ENCODE measurements at places on chromosomes 4 and X.

DNA sequence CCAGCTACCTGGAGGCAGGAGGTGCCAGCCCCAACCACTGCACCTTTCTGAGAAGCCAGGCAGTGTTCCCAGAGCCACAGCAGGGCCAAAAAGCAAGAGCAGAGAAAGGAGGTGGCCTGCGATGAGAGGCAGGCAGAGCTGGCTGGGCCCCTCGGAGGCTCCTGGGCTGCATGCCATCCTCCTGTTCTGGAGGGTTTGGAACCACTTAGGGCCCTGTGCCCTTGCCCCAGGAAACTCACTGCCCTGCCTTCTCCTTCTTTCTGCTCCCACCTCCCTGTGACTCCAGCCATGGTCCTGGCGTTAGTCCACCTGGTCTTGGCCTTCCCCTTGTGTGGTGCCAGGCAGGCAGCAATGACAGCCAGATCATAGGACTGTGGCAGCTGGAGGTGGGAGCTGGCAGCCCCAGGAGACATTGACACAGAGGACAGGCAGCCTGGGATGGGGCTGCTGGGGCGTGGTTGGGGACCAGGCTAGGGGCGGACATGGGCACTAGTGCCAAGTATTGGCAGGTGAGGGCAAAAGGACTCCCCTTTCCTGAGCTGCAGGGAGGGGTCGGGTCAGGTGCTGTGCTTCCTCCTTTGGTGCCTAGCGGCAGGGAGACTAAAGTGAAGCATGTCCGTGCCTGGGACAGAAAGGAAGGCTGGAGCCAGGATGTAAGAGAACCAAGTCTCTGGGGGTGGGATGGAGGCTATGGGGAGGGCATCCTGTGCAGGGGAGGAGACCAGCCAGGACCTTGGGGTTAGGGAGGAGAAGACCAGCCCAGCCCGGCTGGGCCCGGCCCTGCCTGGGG lies 1.4 kb downstream of the APLN start:
- no peak for DNase-seq

DNA sequence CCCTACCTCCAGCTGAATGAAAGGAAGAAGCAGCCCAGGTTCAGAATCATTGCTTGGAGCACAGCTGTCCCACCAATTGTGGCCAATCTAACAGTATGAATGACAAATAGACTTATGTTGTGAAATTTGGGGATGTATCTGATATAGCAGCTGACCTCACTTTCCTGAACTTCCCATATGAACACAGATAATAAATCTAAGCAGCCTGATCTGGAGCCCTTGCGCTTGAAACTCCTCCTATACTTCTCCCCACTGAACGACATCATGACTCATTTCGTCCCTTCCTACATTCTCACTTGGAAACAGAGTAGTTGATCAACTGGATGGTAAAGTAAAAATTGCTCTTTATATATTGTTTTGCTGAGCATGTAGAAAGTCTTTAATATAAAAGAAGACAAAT lies 24.2 kb upstream of the AMELX start:
- no peak for DNase-seq

DNA sequence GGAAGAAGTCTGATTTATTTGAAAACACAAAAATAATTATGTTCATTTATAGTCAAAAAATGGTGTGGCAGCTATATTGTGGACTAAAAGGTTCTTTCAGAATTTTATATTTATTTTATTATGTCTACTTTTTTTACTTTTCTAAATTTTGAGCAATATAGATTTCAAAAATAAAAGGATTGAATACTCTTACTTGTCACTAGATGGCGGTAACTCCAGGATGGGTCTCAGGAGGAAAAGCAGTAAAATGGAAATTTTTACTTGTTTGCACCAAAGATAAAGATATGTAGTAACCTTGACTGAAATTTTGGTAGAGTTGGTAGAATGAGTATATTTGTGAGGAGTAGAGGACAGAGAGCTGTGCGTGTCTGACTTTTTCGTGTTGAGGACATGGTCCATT lies 14.5 kb upstream of the DACH2 start:
- DNase-seq = no peak

GRCh38 chr4:139734201-139734874 lies 68.7 kb downstream of the MGST2 start:
- DNase-seq = no peak

DNA sequence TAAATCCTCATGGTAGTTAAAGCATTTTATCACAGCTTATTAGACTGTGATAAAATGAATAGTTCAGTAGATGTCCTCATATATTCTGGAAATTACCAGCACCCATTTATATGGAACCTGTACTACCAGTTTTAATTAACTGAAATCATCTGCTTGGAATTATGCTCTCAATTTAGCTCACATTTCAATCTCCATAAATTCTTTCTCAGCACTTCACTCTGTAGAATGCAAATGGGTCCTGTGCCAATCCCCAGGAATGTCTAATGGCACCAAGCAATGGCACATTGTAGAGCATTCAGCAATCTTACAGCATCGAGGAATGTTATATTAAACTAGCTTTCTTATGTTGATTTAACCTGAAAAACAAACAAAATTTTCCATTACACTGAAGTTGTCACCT lies 355.1 kb downstream of the PDHA2 start:
- no peak for DNase-seq

- peak; percentile 42 for DNase-seq
Observed at GRCh38 chr4:90357117-90357710, 230.0 kb downstream of the CCSER1 start.

DNA sequence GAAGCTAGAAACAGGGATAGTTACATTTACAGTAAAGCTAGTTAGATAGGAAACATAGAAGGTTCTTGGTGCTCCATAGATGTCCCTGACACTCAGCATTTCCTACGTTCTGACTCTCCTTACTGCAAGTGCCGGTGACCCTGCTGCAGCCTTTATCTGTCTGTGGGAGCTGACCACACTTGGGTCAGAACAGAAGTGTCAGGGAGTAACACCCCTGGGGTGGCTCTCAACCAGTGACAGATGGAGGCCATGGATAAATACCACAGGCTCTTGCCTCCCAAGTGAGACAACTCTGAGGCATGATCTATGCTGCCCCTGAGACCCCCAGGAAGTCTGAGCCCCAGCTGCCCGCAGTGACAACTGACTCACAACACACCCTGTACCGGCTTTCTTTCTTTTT lies 69.8 kb downstream of the ANXA3 start:
- DNase-seq = no peak

GRCh38 chrX:83508526-83509253 lies 600 bp downstream of the POU3F4 start:
- DNase-seq = no peak

GRCh38 chrX:124518885-124519284 lies 172.5 kb downstream of the SH2D1A start:
- no peak for DNase-seq

GRCh38 chrX:151896734-151897474 lies 15.8 kb upstream of the MAGEA4 start:
- DNase-seq = peak; percentile 30

DNA sequence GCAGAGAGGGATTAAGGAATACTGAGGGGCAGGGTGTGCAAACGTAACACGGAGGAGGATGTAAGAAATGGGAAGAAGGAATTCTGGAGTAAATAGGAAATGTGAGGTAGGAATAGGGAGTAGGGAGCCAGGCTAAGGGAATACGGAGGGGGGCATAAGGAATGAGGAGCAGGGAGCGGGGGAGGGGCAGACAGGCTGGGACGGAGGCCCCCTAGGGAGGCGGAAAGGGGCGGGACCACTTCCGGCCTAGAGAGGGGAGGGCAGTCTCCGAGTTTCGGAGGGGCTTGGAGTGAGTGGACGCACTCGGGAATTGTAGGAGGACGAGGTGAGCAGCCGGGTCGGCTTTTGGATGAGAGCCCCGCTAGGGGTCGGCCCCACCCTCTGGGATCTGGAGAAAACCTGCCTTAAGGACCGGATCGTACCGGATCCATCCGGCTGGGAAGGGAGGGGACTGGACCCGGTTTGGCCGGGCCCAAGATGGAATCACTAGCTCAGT lies 612 bp downstream of the MAGED2 start:
- DNase-seq = peak; percentile 12

DNA sequence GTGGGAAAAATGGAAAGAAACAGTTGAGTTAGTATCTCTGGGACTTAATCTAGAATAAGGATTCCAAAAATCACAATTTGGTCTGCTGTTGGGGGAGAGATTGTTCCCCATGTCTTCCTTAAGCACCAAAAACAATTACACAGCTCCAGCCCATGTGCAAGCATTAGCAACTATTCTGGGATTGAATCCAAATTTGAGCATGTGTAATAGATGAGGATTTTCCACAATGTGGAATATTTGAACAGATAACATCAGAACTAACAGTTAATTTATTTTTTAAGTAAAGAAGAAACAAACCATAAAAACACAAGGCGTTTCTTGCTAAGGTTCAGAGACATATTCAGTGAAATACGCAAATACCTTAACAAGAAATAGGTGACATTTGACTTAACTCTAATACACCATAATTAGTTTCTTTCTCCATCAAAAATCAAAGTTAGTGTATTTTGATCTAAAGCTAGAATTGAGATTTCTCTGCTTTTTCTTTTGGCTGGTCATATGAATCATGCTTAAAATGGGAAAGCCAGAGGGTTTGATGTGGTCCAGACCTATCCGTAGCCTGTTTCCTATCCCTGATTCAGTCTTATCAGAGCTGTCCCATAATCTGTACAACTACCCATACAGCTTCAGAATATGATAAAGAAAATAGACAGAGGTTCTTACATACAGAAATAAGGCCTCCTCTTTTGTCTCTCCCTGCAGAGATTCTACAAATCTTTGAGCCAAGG lies 413.4 kb downstream of the PACRGL start:
- no peak for DNase-seq

DNA sequence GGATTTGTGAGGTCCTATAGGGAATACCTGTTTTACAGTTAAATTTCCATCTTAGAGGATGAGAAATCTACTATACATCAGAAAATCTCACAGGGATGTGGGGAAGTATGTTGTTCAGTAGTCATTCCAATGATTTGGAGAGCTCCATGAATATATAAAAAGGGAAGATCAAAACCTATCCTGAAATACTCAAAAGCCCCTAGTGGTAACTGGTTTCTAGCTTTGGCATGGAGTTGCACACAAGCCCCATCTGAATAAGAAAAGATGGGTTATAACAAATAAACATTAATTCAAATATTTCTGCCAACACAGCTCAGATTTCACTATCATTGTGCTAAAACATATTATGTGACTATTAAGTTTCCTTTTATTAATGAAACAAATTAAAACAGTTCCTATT lies 101.6 kb downstream of the FBXO8 start:
- no peak for DNase-seq

DNA sequence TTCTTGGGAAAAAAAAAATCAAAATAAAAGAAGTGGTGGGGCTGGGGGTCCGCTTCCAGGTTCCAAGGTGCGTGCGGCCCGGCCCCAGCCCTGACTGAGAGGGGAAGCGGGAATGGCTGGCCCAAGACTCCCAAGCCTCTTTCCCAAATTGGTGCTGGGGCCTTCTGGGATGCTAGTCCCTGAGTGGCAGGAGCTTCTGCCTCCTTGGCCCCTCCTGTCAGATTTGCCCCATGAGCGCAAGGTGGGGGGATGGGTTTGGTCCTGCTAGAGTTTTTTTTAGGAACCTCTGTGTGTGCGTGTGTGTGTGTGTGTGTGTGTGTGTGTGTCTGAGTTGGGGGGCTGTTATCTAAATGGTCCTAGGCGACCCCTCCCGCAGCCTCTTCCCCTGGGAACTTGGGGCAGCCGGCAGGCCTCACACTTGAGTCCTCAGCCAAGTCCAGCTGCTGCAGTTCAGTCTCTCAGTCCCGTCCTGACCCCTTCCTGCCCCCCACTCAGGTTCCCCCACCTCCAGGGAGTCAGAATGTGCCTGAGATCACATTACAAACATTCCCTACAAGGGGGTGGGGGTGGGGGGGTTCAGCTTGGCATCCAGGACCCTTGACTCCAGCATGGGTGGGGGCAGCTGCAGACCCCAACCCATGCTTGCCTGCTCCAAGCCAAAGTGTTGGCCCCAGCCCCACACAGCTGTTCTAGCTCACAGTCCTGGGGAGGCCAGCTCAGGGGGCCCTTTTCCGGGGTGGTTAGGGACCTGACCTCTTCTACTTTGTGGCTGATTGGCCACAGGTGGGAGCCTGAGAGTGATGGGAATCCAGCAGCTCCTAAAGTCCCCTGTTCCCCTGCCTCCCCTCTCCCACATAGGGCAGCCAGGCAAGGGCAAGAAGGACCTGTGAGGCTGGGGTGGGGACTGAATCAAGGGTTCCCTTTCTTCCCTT lies 4.0 kb downstream of the EFNB1 start:
- DNase-seq = no peak

DNA sequence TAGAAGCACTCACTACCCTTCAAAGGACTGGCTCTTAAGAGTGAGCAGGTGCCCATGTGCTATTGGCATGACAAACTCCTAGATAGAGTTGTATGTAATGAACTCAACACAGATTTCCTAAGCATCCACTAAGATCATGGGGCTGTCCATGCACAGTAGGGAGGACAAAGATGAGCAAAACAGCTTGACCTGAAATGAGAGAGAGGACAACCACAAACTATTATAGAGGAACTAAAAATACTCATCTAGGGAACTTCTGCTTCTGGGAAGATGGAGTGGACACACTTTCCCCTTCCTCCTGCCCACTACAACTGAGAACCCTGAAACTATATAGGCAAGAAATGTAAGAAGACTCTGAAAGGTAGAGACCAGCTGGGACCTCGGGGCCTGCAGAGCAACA lies 20.8 kb upstream of the TMEM128 start:
- no peak for DNase-seq

- DNase-seq = peak; percentile 39
Observed at GRCh38 chr4:176380352-176381157, 60.8 kb downstream of the SPCS3 start.

DNA sequence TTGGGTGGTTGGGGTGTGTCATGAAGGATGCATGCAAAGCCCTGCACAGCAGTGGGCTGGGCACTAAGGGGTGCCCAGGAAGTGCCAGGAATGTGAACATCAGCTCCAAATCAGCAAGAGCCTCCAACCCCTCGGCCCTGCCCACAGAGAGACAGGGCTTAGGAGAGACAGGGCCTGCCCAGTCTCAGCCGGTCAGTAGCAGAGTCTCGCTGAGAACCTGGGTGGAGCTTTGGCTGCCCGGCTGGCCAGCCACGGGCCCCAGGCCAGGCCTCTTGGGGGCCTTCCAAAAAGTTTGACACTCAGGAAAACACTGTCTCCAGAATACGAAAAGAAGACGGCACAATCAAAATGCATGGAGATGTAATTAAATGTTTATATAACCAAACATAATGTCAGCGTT lies 4.3 kb upstream of the MXD4 start:
- DNase-seq = no peak

DNA sequence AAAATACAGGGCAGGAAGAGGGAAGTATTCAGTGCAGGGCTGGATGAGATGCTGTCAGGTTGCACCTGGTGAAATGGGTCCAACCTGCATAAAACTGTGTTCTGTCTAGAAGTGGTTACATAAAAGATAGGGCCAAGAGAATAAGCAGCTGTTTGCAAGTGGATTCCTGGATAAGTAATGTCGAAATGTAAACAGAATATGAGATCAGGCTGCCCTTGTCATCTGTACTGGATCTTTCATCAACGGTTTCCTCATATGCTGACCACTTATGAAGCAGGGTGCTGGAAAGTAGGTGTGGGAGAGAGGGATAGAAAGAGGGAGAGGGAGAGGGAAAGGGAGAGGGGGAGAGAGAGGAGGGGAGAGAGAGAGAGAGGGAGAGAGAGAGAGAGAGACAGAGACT lies 349.8 kb upstream of the CPEB2 start:
- no peak for DNase-seq
